NCI-H1092 (cell line): ENCODE measurements at places on chromosomes 6 and 20.
A peak's percentile ranks its signal among the peaks of the same experiment; 100 is the strongest.

DNA sequence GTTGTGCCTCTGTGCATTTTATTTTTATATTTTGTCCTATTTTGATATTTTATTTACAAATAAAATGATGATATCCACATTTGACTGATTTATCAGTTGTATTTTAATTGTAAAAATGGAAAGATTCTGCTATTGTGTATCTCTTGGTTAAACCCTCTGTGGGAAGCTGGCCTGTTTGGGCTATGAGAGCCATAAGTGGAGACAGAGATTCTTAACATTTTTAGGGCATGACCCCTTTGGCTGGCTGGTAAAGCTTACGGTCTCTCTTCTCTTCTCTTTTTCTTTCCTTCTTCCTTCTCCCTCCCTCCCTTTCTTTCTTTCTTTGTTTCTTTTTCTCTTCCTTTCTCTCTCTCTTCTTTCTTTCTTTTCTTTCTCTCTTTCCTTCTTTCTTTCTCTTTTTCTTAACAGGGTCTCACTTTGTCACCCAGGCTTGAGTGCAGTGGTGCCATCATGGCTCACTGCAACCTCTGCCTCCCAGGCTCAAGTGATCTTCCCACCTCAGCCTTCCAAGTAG, 172.3 kb upstream of the CDYL start:
- no peak for DNase-seq

DNA sequence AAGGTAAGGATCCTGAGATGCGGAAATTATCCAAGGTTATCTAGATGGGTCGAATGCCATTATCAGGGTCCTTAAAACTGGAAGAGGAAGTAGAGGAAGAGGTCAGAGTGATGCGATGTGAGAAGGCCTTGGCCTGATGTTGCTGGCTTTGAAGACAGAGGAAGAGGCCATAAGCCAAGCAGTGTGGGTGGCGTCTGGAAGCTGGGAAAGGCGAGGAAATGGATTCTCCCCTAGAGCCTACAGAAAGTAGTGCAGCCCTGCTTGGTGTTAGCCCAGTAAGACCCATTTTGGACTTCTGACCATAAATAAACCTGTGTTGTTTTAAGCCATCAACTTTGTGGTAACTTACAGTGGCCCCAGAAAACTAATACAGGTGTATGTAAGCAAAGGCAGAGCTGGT, 2.0 kb downstream of the SRXN1 start:
- DNase-seq, result no peak

DNA sequence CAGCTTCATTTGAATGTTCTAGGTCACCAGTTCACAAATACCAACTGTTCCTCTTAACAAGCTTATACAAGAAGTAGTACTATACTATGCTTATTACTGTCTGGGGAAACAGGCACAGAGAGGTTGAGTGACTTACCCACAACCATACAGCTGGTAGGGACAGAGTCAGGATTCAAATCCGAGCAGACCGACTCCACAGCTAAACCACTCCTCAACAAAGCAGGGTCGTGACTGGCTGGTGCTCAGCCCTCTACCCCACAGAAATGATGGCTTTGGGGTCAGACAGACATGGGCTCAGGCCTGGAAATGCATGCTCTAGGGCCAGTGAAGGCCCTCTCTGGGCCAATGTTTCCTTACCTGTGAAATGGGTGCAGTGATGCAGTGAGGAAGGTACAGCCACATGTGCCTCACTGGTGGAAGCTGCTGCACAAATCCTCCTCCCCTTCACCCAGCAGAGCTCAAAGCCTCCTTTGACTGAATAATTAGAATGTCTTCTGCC, 63.6 kb downstream of the MRPL14 start:
- DNase-seq, result no peak

DNA sequence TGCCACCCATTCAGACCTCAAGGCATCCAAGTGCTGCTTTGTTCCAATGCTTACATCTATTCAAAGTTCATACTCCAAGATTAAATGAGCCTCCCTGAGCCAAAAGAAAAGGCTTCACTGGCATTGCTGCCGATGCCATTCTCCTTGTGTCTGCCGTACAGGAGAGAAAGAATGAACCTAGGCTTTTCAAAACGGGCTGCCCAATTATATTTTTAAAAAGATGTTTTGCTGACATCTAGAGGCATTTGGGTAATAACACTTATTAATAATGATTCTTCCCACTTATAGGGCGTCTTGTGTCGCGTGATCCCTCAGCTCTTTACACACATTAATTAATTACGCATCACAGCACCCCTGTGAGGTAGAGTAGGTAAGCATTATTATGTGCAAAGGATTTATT, 545.6 kb downstream of the PKHD1 start:
- DNase-seq, result no peak

GRCh38 chr6:131377112-131377705, 195.8 kb upstream of the ARG1 start:
- no peak for DNase-seq

GRCh38 chr20:58228484-58229197, at the start of gene ANKRD60:
TSS of gene ANKRD60 (minus strand) at chr20:58228653. CDS start at chr20:58228653, 0 bp downstream.
- DNase-seq, result no peak

DNA sequence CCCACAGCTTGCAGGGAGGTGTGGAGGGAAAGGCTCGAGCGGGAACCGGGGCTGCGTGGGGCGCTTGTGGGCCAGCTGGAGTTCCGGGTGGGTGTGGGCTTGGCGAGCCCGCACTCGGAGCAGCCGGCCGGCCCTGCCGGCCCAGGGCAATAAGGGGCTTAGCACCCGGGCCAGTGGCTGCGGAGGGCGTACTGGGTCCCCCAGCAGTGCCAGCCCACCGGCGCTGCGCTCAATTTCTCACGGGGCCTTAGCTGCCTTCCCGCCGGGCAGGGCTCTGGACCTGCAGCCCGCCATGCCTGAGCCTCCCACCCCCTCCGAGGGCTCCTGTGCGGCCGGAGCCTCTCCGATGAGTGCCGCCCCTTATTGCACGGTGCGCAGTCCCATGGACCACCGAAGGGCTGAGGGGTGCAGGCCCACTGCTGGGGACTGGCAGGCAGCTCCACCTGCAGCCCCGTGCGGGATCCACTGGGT, 1242.2 kb upstream of the EYS start:
- DNase-seq, result no peak

DNA sequence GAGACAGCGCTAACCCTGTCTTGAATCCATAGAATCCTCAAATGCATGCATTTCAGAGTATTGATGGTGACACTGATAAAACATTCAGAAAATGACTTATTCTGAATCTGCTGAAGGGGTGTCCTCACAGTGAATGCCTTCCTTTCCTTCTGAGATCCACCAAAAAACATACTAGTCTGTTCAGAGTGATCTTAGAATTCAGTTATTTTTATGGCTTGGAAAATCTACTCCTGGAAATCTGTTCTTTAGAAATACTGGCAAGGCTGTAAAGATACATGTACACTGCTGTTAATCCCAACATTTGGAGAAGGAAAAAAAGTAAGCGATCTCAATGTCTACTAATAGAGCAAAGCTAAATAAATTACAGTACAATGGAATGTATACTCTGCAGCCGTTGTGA, 672.6 kb upstream of the AGPAT4 start:
- no peak for DNase-seq

DNA sequence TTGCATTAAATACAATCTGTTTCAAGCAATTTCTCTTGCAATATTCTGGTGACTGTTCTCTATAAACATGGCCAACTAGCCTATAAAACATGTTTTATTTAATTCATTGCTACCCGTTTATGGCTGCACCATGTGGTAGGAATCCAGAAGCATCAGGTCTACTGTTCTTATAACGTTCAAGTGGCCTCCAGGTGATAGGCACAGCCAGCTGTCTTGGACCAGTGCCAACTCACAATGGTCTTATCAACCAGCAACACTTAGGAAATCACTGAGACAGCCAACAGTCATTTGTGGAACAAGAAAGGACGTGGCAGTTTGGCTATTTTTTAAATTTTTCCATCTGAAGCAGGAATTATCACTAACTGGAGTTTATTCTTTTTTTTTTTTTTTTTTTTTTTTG, 193.6 kb downstream of the NKAIN2 start:
- DNase-seq, result peak; percentile 90

DNA sequence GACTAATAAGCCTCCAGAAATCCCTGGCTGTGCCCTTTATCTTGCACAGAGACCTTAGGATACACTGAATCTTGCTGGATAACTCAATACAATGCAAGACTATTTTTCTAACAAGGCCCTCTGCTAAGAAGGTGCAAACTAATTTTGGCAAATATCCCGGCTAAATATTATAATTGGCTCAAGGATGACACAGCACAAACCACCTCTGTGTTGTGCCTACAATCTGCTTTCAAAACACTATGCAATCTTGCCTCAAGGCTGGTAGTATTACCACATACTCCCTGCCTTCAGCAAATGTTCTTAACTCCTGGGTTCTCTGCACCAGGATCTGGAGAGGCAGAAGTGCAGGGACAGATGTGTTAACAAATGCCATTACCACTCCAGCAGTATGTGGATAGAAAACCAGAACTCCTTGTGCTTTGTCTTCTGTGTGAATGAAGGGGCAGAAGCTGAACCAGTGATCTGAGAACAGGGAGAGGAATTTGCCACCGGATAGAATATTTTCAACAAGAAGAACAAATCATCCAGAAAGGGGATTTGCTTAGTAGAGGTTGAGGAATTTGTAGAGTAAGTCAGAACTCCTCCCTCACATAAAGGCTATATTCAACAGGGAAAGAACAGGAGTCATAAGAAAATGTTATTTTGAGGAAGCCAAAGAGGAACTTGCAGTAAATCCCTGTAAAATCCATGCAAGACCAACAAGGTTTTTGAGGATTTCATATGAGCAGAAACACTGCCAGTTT, 74.1 kb upstream of the SLC4A11 start:
- DNase-seq, result no peak

DNA sequence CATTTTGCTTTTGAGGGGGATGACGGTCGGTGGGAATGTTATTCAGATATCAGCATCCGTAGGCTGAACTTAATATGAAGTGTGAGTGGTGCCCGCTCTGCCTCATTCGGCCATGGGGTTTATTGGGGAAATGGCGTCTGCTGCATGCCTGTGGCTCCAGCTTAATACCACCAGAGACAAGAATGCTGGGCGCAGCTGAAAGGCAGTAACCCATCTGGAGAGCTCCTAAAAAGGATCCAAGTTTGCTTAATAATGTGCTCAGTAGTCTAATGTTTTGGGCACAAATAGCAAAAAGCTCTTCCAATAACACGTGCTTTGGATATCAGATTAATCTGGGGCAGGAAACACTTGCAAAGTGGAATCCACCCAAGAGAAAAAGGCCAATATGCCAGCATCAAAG, 273.0 kb upstream of the TAB2 start:
- DNase-seq, result no peak

GRCh38 chr6:119407156-119407555, 57.6 kb upstream of the MAN1A1 start:
- no peak for DNase-seq

GRCh38 chr20:21436205-21436604, 38.9 kb upstream of the NKX2-4 start:
- no peak for DNase-seq

DNA sequence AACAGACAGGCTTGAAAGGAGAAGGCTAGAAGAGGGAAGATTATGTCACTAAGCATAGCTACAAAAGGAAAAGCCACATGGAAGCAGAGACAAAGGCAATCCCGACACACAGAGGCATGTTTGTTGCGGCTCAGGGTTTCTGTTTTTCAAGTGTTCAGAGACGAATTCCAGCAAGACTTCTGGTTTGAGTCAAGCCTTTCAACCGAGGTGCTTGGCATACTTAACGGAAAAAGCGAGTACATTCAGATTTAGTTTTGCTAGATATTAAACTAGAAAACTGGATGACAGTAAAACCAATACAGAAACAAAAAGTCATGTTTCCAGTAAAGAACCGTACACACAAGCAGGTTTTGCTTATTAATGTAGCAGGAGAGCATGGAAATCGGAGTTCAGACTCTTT, 27.2 kb downstream of the MCUR1 start:
- no peak for DNase-seq

GRCh38 chr20:45408646-45409213, 641 bp downstream of the DBNDD2 start:
- no peak for DNase-seq

DNA sequence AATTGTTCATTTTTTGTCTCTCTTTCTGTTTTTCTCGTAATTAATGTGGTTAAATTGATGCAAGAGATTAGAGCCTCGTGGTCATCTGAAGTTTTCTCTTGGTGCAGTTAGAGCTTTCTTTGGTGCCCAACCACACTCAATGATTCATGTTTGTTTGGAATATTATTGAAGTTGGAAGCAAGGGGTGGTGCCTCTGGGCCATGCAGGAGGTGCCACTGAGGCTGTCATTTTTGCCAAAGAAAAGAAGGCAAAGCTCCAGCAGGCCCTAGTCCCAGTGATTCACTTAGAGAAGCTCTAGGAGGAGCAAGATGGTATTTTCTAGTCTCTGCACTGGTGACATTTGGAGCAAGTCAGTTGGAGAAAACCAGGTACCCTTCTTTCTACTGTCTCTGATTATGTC, 144.5 kb upstream of the RALGAPA2 start:
- no peak for DNase-seq

- DNase-seq, result peak; percentile 8
These were observed 28.3 kb downstream of the RSPO4 start for GRCh38 chr20:973785-974194.

DNA sequence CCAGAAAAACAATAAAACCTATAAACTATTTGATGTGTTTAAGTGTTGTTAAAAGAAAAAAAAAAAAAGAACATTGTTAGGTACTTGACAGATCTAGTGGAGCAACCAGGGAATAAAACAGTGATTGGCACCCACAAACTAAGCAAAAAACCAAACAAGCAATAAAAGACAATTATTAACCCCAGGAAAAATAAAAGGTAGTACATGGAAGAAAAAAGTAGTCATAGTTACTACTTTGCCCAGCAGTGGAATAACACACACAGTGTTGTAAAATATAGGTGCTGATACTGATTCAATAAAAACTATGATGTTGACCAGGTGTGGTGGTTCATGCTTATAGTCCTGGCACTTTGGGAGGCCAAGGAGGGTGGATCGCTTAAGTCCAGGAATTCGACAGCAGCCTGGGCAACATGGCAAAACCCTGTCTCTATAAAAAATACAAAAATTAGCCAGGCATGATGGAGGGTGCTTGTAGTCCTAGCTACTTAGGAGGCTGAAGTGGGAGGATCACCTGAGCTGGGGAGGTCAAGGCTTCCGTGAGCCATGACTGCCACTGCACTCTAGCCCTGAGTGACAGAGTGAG, 43.9 kb downstream of the PIGU start:
- no peak for DNase-seq

- no peak for DNase-seq
These were observed 137.6 kb downstream of the ZDHHC14 start for GRCh38 chr6:157518397-157519250.

GRCh38 chr6:120938876-120939472, 395.3 kb downstream of the TBC1D32 start:
- DNase-seq, result no peak

DNA sequence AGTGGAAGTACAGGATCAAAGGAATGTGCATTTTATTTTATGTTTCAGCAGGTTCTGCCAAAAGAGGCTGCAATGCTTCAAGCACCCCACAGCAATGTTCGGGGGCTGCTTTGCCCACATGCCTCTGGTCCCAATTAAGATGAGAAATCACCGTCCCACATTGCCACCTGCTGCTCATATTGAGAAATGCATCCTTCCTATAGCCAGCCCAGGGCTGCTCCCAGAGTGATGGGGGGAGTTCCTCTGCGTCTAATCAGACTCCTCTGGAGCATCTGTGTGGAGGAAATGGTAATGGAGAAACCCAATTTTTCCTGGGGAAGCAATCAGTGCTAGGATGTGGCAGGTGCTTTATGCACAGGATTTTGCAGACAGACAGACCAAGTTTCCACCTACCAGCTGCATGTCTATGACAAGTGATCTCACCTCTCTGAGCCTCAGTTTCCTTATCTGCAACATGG, 33.7 kb downstream of the PTGIS start:
- peak; percentile 37 for DNase-seq
